ENCODE measurements at places on chromosomes 2 and 18. TPM values are rescaled to one million over a fixed set of nuclear protein-coding genes. Genes with fewer than 3 reads are reported as not detected.

The MSTN gene
- 0.20 TPM for total RNA-seq

The FAM228A gene
- total RNA-seq: not detected

The CAMKMT gene
- total RNA-seq: 4.3 TPM

The PCARE gene
- not detected for total RNA-seq

The TRIP12 gene
- total RNA-seq: 95.4 TPM

The CCDC141 gene
- total RNA-seq: not detected

The LHCGR gene
- not detected for total RNA-seq

The DNAH7 gene
- 0.12 TPM for total RNA-seq

The REEP1 gene
- not detected for total RNA-seq

The CXCR2 gene
- not detected for total RNA-seq

The C2orf81 gene
- 4.9 TPM for total RNA-seq

The ATF2 gene
- 35.4 TPM for total RNA-seq

The TMBIM1 gene
- total RNA-seq: 96.0 TPM

The ZSCAN30 gene
- total RNA-seq: 12.2 TPM

The ASB18 gene
- not detected for total RNA-seq

The BCL2 gene
- total RNA-seq: 3.4 TPM

The OXER1 gene
- total RNA-seq: not detected

The COLEC11 gene
- total RNA-seq: 8.2 TPM
